NCI-H1694 (cell line): ENCODE measurements at places on chromosomes 6 and 20.

DNA sequence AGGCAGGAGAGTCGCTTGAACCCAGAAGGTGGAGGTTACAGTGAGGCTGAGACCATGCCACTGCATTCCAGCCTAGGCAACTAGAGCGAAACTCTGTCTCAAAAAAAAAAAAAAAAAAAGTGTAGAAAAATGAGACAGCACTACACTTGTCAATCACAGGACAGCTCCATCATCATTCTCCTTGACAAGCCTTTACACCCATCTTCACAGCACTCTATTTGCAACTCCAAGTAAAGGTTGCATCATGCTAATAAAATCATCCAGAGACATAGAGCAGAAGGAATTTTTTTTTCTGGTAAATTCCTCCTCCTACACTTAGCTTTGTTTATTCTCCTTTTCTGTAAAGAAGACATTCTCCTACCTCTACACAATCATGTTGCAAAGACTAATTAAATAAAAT is 791.0 kb upstream of the HS3ST5 start:
- no peak for DNase-seq

DNA sequence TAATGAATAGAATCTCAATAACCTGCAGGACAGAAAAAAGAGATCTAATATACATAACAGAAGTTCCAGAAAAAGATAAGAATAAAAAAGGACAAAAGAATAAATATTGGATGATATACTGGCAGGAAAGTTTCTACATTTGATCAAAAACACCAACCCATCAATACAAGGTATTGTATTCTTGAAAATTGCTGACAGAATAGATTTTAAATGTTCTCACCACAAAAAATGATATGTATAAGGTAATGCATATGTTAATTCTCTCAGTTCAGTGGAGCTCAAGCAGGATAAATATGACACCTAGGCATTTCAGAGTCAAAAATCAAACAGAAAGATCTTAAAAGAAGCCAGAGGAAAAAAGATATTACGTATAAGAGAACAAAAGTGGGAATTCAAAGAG is 43.8 kb downstream of the SERAC1 start:
- DNase-seq, result no peak

DNA sequence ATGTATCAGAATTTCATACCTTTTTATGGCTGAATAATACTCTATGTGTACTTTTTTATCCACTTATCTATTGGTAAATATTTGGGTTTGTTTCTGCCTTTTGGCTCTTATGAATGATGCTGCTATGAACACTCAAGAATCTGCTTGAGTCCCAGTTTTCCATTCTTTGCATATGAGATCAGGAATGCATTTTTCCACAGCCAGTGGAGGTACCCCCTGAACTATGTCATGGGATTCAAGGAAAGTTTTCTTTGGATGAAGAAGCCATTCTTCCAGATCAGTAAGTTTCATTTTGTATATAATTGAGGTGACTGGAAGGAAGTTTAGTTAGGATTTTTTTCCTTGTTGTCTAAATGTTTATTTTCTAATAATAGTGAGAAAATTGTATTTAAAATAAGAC is 40.9 kb downstream of the NKX2-4 start:
- DNase-seq, result no peak

DNA sequence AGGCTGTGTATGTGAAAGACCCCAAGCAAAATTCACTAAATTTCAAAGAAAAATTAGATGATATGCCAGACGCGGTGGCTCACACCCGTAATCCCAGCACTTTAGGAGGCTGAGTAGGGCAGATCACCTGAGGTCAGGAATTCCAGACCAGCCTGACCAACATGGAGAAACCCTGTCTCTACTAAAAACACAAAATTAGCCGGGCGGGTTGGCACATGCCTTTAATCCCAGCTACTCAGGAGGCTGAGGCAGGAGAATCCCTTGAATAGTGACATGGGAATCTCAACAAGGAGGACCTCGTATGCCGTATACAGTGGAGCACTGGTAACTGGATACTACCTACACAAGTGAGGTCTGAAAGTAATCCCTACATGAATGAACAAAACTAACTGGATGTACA is 92.7 kb upstream of the JARID2 start:
- no peak for DNase-seq

- DNase-seq, result no peak
Measured at GRCh38 chr6:44072452-44072958, 54.7 kb downstream of the MRPL14 start.

DNA sequence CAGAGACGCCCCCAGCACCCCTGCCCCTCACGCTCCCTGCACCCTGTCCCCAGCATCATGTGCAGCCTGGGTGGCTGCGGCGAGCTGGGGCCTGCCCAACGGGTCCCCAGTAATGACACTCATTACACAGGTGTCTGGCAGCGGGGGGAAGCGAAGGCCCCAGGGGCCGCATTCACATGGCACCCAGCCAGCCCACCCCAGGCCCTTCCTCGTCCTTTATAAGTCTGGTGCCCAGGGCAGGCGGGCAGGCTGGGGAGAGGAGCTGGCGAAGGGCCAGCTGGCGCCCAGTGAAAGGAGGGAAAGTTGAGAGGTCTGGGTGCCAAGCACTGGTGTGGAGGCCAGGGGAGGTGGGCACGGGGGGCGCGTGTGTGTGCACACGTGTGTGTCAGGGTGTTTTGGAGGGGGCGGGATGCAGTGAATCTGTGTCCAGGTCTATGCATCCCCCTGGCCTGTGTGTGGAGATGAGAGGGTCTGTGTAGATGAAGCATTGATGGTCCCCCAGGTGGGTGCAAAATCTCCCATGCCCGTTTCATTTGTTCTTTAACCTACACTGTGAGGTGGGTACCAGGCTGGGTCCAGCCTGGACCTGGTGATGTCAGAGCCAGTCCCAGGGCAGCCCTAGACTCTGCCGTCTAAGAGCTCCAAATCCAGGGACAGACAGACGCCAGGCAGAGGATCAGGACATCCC is 105.3 kb downstream of the CEBPB start:
- DNase-seq, result no peak

GRCh38 chr6:124143435-124143834 is 339.8 kb downstream of the NKAIN2 start:
- DNase-seq, result no peak

DNA sequence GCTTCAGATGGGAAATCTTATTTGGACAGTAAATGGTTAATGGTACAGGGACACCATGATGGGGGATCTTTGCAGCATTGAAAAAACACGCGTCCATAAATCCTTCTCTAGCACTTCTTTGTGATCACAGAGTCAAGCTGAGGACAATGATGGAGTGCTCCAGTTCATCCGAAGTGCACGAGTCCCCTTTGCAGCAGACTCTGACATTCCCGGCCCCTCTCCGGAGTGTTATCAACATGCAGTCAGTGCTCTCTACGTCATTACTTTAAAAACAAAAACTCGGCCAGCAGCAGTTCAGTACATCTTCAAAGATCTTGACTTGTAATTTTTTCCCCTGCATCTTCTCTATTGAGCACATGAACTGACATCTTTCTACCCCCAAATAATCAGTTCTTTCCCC is 185.5 kb upstream of the AKAP12 start:
- no peak for DNase-seq

DNA sequence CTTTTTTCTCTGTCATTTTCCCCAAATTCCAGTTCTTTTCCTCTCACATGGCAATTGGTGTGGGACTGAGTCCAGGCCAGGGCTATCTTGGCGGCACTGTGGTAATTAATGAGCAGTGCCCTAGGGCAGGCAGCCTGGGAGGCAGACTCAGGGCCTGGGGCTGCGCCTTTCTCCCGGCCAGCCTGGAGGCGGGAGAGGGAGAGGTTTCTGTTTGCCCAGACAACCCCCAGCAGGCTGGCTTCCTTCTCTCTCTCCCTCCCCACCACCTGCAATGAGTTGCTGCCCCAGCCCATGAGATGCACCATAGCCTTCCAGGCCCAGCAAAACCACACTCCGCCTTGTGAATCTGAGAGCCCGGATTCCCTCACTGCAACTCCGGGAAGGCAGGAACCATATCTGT is 15.1 kb upstream of the CCDC167 start:
- no peak for DNase-seq

DNA sequence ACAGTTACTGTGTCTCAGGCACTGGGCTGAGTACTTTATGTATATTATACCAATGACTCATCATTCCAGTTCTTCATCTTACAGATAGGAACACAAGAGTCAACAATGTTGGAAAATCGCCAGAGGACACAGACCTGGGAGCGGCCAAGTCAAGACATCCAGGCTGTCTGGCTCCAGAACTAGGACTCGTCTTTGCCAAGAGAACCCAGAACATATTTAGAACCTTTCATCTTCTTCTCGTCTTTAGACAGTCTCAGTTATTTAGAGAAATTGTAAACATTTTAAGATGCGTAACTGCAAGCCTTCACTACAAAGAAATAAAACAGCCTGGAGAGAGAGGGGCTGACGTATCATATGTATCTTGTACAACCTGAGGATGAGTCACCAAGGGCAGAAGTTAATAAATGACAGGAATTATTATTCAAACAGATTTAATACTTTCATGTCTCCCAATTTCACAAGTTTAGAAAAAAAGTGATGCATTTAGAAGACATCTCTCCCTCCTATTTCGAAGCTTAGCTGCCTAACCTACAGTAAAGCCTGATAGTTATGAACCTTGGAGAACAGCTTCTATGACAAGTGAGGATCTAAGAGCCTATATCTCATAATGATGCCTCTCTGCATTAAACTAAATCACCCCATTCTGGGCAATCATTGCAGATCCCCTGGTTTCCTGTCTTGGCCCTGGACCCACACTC is 43.4 kb downstream of the SLC22A3 start:
- no peak for DNase-seq

DNA sequence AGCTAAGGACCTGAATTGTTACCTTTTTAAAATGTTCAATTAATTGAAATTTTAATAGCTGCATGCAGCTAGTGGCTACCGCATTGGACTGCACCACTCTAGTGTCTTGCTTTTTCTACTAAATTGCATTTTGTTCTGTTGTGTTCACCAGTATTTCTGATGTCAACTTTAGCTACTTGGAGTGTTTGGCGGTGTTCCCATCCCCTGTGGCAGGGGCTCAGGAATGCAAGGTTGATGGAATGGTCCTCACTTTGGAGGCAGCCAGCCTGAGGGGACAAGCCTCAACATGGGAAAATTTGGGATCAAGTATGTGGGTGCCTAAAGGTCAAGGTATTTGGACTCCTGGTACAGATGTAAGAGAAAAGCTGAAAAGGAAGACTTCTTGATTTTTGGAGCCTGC is 230.1 kb upstream of the PRND start:
- DNase-seq, result no peak

DNA sequence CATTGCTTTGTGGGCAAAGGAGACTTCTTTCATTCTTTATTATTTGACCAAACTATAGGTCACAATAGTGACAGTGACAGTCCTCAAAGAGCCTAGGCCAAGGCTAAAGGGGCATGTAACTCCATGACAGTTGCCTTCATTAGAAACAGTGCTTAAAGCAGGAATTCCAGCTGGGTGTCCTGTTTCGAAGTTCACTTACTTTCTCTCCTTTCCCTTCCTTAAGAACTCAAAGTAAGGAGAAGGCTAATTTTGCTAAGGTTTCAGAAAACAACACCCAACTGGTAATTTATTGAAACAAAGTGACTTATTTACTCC is 48.1 kb upstream of the HEY2 start:
- no peak for DNase-seq

- no peak for DNase-seq
Measured at GRCh38 chr20:34506480-34506879, 9.7 kb upstream of the DYNLRB1 start.

- no peak for DNase-seq
Measured at GRCh38 chr6:10867952-10868351, 13.9 kb downstream of the GCM2 start.

DNA sequence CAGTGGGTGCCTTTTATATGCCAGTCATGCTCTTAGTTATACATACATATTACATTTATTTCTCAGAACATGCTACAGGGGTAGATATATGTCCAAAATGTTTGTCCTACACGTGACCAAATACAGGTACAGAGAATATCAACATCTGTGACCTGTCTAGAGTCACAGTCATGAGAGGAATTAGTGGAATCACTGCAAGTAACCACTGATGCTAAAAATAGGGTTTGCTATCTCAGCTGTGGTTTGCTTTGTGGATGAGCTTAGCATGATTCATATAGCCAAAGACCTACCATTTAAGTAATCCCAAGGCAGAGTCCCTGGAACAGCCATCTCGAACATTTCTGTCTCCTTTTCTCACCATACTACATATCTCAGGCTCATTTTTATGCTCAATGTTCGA is 32.3 kb downstream of the GSTA3 start:
- DNase-seq, result no peak

- no peak for DNase-seq
Measured at GRCh38 chr20:38759106-38759505, 10.8 kb downstream of the ACTR5 start.

DNA sequence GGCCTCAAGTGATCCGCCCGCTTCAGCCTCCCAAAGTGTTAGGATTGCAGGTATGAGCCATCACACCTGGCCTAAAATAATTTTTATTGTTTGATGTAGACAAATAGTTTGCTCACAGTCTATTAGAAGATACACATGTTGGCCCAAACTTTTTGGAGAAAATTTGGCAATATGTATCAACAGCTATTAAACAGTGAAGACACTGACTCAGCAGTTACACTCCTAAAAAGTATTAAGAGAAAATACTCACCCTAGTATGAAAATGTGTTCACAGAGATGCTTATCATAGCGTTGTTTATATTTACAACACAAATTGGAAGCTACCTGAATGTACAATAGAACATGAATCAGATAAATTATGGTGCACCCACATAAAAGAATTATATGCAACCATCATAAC is 173.1 kb downstream of the WDR27 start:
- DNase-seq, result no peak

DNA sequence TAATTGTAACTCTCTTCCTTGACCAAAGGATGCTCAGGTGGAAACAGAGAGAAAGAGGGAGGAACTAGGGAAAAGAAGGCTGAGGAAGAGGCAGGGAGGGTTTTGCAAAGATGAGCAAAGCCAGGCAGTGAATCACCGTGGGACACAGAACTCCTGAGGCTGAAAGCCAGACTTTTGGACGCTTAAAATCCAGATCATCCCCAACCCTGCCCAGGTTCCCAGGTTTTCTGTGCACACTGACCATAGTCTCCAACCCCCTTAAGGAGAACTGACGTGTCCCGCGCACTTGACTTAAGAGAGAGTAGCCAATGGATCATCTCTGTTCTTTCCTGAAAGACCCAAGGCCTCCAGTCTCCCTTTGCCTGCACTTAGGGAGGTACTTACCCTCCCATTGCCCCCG is 75.3 kb downstream of the LRFN2 start:
- DNase-seq, result no peak

DNA sequence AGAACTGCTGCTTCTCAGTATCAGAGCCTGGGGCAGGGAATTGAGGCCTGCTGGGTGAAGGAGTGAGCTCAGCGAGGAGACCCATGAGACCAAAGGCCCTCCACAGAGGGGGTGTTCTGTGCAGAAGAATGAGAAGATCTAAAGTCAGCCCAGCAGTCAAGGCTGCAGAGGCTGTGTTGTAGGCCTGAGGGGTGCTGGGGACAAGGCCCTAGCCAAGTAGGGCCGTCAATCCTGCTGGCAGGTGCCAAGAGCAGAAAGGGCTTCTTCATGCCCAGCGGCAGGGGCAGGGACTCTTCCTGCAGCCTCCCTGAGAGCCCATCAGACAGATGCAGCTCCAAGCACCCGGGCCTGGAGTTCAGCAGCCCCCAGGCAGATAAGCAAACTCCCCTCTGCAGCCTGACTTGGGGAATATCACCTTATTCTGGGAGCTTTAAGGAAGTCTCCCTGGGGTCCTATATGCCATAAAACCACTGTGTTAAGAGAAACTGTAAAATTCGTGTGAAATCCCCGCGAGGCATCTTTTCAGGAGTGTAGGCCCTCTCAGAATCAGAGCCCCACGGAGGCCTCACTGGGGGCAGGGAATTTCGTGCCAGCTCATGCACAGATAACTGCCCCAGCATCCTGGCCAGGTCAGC is 9.0 kb downstream of the CCDC167 start:
- DNase-seq, result no peak
